NCI-H526 (cell line): ENCODE measurements at places on chromosomes 13 and 19.

DNA sequence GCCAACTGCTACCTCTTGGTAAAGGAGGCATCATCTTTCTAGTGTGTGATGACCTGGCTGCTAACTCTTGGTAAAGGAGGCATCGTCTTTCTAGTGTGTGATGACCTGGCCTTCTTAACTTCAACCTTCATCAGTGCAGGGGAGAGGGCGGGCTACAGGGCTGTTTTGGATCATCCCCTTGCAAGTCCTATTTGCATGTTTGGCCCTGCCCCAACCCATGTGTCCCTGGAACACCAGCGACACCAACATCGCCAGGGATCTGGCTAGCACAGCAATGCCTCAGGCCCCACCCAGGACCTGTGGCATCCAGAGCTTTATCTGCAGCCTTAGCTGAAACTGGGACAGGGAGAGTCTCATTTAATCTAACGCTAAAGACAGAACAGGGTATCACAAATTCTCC, 492.4 kb downstream of the MYO16 start:
- peak; percentile 13 for DNase-seq

GRCh38 chr13:67048821-67049150, 181.3 kb downstream of the PCDH9 start:
- no peak for DNase-seq

- peak; percentile 92 for DNase-seq
Measured at GRCh38 chr13:43783820-43784219, 3.0 kb downstream of the ENOX1 start.

DNA sequence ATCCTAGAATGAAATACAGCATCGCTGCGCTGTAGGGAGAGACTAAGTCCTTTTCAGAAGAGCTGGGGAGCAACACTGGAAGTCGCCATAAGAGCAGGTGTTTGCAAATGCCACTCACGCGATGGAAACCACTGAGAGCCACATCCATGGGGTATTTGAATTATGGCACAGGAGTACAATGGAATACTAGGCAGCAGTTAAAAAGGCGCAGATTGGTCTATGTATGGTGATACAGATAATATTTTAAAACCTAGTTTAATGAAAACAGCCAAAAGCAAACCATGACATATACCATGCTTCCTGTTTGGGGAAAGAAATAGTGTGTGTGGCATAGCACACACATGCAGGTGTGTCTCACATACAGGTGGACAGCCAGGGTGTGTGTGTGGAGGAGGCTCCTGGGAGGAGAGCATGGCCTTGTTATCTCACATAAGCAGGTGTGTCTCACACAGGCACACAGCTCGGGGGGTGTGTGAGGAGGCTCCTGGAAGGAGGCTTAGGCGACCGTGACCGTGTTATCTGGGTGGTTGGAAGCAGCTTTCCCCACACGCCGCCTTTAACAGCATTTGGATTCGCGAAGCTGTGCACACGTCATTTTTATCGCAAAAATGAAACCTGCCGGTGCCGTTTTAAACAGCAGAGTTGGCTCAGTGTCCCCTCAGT, 33.6 kb downstream of the ADPRHL1 start:
- DNase-seq, result no peak

- no peak for DNase-seq
Measured at GRCh38 chr13:109541081-109541480, 245.3 kb downstream of the IRS2 start.

DNA sequence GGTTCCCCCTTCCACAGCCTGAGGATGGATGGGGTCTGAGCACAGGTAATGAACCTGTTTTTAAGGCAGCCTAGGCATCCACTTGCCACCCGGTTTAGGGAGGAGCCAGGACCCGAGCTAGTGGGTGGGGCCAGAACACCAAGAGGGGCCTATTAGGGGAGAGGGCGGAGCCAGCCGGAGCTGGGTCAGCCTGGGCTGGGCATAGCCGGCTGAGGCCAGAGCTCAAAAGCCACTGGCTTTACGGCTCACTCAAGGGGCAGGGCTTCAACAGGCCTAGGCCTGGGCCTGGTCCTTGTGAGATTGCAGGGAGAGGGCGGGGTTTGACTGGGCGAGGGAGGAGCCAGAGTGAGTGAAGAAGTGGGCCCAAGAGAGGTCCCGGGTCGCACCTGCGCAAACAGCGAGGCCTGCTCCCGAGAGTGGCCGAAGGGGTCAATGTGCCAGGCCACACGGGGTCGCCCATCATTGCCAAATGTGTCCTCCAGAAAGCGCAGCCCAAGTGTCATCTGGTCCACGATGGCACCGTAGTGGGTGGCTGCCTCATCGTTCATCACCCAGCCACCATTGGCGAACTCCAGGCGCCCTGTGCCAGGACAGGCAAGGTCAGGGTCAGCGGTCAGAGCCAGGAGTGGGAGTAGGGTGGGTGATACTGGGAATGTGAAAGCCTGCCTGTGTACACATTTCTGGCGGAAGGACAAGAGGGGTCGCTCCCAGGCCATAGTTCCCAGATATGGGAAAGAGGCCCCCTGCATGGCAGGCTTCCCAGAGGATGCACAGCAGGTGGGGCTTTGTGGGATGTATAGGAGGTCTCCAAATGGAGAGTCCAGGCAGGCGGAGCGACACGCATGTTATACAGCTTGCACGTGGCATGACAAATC, 1.9 kb downstream of the MAN2B1 start:
- DNase-seq, result peak; percentile 10

DNA sequence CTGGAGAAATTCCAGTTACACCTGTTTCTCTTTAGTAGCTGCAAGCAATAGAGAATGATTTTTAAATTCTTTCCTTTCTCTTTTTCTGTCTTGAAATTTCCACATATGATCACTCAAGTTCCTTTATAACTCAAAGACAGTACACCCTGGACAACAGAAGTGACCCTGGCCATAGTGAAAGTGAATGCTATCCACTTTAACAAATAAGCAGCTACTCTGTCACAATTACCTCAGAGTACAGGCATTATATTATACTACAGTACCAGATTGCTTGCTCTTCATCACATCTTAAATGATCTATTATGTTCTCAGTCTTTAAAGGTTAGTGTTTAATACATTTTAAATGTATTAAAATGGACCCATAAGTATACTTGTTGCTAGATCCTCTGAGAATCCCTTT, 136.2 kb downstream of the KLF12 start:
- no peak for DNase-seq

DNA sequence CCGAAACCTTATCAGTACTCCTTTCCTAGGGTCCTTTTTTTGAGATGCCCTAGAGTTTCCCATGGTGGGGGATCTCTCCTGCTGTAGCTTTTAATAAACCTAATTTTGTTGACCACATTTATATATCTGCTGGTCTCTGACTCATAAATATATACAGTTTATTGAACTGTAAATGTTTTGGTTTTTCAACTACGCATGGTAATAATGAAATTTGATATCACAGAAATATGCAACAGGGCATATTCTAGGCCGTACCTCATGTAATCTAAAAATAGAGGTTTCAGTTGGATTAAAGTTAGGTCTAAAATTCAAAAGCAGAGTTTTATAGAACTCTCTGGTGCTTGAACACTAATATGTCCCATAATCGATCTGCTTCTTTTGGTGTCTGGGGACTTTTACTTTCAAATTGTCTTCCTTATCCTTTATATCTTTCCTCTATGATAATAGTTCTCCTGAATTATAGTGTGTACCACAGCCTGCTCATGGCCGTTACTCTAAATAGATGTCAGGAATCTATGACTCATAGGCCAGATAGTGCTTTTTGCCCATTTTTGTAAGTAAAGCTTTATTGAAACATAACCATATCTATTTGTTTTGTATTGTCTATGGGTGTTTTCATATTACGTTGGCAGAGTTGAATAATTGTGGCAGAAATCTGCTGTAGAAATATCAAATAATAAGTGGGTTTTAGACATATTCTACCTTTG, 324.8 kb upstream of the PCDH9 start:
- DNase-seq, result no peak

GRCh38 chr19:16460454-16460853, 11.3 kb downstream of the EPS15L1 start:
- DNase-seq, result no peak

DNA sequence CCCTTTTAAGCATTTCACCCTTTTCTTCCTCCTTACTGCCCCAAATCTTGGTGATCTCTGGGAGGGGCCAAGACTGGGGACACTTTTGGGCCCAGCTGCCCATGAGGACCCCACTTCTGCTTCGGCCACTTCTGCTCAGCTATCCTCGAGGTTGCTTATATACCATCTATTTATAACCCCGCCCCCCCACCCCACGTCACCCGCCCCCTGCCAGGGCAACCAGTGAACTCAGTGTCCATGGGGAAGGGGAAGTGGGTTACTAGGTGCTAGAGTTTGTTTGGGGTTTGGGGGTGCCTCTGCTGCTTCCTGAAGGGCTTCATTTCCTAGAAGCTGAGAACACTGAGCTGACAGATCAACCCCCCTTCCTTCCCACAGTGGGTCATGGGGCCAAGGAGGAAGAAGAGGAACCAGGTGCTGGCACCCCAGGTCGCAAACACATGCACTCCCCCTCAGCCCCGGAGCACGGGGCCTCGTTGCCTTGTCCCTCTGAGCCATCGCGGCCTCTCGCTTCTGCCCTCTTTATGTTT, 6.1 kb upstream of the ADGRE5 start:
- DNase-seq, result no peak

GRCh38 chr13:22736084-22736767, 444.6 kb upstream of the SGCG start:
- DNase-seq, result no peak

DNA sequence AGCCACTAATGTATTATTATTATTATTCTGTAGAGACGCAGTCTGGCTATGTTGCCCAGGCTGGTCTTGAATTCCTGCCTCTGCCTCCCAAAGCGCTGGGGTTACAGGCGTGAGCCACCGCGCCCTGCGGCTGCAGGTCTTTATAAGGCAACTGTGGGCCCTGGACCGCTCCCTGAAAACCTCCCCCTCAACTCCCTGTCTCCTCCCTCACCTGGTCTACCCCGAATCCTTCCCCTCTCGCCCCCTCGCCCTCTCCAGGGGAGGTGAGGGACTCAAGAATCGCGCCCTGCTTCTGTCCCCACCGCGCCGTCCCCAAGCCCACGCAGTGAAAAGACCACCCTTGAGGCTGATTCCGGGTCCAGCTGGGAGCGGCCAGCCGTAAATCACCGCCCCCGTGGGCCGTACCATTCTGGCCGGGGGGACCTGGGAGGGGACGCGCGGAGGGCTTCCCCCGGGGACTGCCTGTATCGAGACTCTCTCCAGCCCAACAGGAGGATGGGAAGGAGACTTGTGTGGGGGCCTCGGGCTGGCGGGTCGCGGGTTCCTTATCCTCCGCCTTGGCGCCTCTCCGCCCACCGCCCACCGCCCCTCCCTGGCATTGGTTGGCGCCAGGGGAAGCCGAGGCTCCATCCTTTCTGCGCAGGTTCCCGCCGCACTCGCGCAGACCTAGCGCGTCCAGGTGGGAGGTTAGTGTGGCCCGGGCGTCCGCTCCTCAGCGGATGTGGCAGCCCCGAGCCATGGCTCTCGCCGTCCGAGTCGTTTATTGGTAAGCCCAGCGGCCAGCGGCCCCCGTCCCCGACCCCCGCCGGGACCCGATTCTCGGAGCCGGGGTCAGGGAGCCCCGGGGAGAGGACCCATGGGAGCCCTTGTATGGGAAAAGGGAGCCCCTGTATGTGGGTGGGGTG, at the start of gene SELENOW:
Gene SELENOW (plus strand): TSS at position 655 of the 905 bp plus-strand sequence. CDS start 83 bp downstream, at position 738.
- peak; percentile 58 for DNase-seq
